Stomach (tissue), 19 donors: ENCODE measurements at places on chromosomes 13 and 19. TPM values are rescaled to one million over a fixed set of nuclear protein-coding genes. Genes with fewer than 3 reads are reported as not detected.

GRCh38 chr13:27295096-27295495 is 24.5 kb downstream of the RASL11A start:
- no peak overlapping the region for H3K27ac ChIP-seq
- no peak overlapping the region for H3K4me3 ChIP-seq
- no peaks in the 10 kb centered on the region for H3K36me3 ChIP-seq

DNA sequence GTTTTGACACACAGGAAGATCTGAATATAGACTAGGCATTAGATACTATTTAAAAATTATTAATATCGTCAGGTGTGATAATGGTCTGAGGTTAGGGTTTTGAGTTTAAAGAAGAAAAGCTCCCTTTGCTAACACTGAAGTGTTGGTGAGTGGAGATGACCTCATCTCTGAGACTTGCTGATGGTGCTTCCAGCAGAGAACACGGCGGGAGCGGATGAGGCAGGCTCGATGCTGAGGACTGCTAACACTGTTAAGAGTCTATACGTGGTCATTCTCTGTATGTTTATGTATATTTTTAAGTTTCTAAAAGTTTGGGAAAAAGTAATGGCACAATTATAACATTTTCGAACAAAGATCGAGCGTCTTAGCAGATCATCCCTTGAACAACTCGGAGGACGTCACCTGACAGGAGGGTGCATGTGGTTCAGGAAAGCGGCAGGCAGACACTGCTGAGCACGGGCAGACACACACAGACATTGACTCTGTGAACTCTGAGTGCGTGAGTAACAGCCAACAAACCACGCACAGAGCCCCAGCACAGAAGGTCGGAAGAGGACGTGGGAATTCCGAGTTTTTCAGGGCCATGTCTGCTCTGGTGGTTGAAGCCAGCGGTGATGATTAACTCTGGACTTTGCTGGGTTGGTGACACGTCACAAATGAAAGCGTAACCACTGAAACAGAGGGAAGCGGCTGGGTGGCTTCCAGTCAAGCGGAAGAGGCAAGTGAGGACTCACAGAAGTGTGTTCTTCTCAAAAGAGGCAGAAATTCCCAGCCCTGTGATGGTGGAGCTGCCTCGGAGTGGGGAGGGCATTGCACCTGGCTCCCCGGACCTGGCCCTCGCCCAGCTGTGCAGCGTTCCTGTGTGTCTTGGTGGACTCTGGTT is 91.9 kb upstream of the TEX29 start:
- peaks cover 2% of the 10 kb centered on the region for H3K4me1 ChIP-seq
- H3K36me3 ChIP-seq: peaks cover 8% of the 10 kb centered on the region
- no peak overlapping the region for H3K27ac ChIP-seq

Gene LRRC8E
- 0.58 TPM for total RNA-seq

Gene TGFB1
- total RNA-seq: 13.6 TPM

Gene CYP2S1
- 35.0 TPM for total RNA-seq

DNA sequence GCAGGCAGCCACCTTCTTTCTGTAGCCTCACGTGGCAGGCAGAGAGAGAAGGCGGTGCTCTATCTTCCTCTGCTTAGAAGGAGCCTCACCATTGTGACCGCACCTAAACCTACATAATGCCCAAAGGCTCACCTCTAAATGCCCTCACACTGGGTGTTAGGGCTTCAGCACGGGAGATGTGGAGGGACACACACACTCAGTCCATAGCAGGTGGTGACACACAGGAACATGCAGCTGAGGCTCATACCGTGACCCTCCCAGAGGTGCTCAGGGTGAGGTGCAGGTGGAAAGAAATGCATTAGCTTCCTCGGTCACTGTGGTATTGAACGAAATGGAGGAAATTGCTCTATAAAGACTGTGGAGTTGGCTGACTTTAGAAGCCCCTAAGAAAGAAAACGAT is 37.7 kb upstream of the TUBGCP3 start:
- no peak for DNase-seq
- no peak overlapping the region for H3K27ac ChIP-seq
- H3K27me3 ChIP-seq: peaks cover 29% of the 10 kb centered on the region
- no peaks in the 10 kb centered on the region for H3K4me1 ChIP-seq

Gene LHB
- total RNA-seq: not detected

Gene C19orf44
- total RNA-seq: 3.8 TPM

- H3K4me3 ChIP-seq: no peak overlapping the region
- peaks cover 5% of the 10 kb centered on the region for H3K27me3 ChIP-seq
- H3K4me1 ChIP-seq: no peaks in the 10 kb centered on the region
- H3K36me3 ChIP-seq: no peaks in the 10 kb centered on the region
These were observed 37.7 kb upstream of the CYP4F8 start for GRCh38 chr19:15577184-15577771.

Gene METTL21C
- total RNA-seq: not detected

DNA sequence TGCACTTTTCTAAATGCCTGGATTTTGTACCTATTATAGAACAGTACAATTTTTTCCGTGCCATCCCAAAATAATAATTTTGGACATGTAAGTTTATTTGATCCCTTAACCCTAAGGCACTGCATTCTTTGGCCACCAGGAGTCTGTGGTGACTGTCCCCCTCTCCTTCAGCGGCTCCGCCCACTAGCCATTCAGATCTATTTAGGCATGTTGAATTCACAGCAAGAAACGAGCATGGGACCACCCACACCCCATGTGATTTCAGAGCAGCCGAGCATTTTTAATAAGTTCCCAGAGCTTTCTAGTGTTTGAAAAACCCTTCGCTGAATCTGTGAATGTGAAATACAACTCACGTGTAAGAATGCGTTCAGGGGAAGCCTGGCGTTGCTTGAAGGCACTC is 567.5 kb downstream of the MYO16 start:
- no peak overlapping the region for H3K4me3 ChIP-seq
- no peak overlapping the region for H3K27ac ChIP-seq
- H3K36me3 ChIP-seq: no peaks in the 10 kb centered on the region
- no peaks in the 10 kb centered on the region for H3K27me3 ChIP-seq
- no peak for DNase-seq
- no peaks in the 10 kb centered on the region for H3K4me1 ChIP-seq

DNA sequence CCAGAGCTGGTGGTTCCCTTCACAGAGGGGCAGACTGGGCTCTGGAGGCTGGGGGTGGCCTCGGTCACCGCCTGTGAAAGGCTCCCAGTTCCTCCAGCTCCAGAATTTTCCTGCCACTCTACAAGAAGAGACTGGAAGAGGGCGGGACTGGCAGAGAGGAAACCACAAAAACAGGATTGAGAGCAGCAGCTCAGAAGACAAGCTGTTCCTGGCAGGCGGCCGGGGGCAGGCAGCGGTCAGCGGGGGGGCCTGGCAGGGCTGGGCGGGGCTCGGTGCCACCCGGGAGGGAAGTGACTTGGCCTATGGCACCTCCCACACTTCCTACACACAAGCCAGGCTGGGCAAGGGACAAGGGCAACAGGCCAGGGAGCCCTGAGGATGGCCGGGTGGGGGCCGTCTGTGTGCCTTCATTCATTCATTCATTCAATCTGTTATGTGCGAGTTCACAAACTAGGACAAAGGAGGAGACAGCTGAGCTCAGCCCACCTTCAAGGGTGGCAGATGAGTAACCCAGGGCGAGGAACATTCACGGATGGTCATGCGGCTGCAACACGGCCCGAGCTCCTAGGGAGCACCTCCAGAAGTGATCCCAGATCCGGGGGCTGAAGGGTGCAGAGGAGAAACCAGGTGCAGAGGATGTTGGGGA is 16.9 kb upstream of the BTBD2 start:
- H3K4me1 ChIP-seq: peaks cover 64% of the 10 kb centered on the region
- no peaks in the 10 kb centered on the region for H3K36me3 ChIP-seq
- peak overlapping the region; percentile 90 for H3K27ac ChIP-seq
- no peaks in the 10 kb centered on the region for H3K27me3 ChIP-seq
- DNase-seq: peak; percentile 98

DNA sequence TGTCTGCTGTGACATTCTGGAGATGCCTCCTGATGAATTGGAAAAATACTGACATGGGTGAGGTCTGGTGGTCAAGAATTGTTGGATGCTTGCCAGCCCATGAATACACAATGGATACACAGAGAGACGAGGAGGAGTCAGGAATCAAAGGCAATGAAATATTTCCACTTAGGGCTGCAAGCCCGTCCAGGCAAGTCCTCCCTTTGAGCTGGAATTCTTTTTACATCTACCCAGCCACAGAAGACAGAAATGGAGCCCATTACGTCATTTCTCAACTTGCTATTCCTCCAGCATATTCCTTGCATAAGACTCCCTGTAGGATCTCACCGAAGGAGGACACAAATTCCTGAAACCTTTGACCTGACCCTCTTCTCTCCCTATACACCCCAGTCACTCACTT is 15.7 kb upstream of the IGFL4 start:
- H3K27me3 ChIP-seq: peaks cover 48% of the 10 kb centered on the region
- DNase-seq: no peak
- H3K4me3 ChIP-seq: no peak overlapping the region

GRCh38 chr19:964761-965694 is 19.1 kb upstream of the WDR18 start:
- H3K4me3 ChIP-seq: no peak overlapping the region
- no peak overlapping the region for H3K27ac ChIP-seq
- no peak for DNase-seq
- no peaks in the 10 kb centered on the region for H3K27me3 ChIP-seq
- H3K36me3 ChIP-seq: peaks cover 71% of the 10 kb centered on the region

- H3K36me3 ChIP-seq: no peaks in the 10 kb centered on the region
- DNase-seq: peak; percentile 88
- H3K27ac ChIP-seq: no peak overlapping the region
- peaks cover 29% of the 10 kb centered on the region for H3K4me1 ChIP-seq
These were observed 459 bp downstream of the PCDH20 start for GRCh38 chr13:61415058-61415721.

DNA sequence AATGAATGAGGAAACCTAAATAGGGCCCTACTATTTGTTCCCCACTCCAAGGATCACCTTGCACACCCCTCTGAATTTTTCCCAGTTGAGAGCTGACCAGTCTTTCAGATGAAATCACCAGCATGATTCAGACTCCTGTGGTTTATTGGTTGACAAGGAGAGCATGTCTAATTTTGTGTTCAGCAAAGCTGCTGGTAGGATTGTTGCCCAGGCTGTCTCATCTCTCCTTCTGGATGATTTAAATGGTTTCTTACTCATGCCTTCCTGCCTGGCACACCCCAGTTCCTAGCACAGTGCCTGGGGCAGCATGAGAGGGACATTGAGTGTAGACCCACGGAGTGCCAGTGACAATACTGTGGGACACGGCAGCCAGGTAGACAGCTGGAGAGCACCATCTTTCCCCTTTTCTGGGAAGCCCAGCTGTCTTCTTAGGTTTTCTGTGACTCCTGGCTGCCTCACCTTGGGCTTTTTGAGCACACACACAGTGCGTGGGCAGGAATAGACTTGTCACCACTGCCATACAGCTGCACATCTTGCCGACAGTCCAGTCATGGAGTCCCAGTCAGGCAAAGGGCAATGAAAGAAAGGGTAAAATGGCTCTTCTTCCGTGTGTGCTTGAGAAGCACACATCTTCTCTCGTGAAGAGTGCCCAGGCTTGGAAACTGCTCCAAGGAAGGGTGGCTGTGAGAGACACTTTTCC is 12.3 kb downstream of the FGF9 start:
- H3K4me3 ChIP-seq: no peak overlapping the region
- H3K36me3 ChIP-seq: no peaks in the 10 kb centered on the region
- H3K27ac ChIP-seq: no peak overlapping the region
- no peaks in the 10 kb centered on the region for H3K4me1 ChIP-seq
- H3K27me3 ChIP-seq: no peaks in the 10 kb centered on the region
- DNase-seq: no peak

- no peak overlapping the region for H3K27ac ChIP-seq
- no peaks in the 10 kb centered on the region for H3K4me1 ChIP-seq
- H3K36me3 ChIP-seq: peaks cover 100% of the 10 kb centered on the region
- H3K27me3 ChIP-seq: no peaks in the 10 kb centered on the region
- H3K4me3 ChIP-seq: no peak overlapping the region
These were observed 8.8 kb downstream of the PAF1 start for GRCh38 chr19:39381910-39382611.
